ENCODE measurements at places on chromosomes 4 and X. TPM values are rescaled to one million over a fixed set of nuclear protein-coding genes. Genes with fewer than 3 reads are reported as not detected.
A peak's percentile ranks its signal among the peaks of the same experiment; 100 is the strongest.

DNA sequence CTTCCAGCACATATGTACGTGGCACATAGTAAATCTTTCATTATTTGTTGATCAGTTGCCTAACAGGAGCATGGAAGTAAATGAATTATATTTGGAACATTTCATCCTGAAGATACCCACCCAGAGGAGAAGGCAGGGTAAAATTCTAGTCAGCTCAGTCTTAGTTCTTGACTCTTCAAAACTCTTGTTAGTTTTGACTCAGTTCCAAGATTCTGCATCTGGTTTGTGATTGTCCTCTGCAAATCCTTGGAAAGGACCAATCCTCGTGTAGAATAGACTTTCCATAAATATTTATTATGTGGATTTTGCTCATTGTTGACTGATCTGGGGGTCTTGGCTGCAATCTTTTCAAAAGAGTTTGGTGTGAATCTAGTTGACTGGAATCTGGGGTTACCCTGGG, 257.5 kb upstream of the FAT1 start:
- H3K4me1 ChIP-seq: no peaks in the 10 kb centered on the region
- H3K27me3 ChIP-seq: no peaks in the 10 kb centered on the region
- H3K27ac ChIP-seq: no peak overlapping the region
- H3K4me3 ChIP-seq: no peak overlapping the region

DNA sequence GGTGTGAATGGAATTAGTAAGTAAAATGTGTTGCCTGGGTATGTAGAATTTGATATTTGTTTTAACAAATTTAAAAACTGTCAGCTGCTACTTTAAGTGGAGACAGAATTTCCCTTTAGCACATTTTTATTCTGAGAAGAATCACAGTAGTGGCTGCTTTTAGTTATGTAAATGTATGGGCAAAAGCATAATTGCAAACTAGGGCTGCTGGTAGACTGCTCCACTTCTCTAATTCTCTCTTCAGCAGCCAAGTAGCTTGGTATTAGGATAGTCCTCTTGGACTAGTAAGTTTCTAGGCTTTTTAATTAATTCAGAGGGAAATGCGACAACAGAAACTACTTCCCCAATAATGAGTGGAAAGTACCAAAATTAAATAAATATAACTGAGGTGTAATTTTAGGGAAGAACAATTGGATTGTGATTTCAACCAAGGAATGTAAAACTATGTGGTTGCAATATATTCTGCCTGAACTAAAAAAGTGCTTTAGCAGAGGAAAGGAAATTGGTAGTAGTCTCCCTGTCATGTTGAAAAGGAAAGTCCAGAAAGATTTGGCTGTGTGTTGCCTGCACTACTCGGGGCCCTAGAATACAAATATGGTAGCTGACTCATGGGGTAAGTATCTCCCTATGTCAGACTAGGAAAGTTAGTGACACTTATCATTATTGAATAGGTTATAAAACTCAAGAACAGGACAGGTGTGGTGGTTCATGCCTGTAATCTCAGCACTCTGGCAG, 9.2 kb upstream of the EIF4E start:
- peak overlapping the region; percentile 39 for H3K27ac ChIP-seq
- no peaks in the 10 kb centered on the region for H3K36me3 ChIP-seq
- H3K4me1 ChIP-seq: peaks cover 18% of the 10 kb centered on the region
- no peaks in the 10 kb centered on the region for H3K27me3 ChIP-seq

DNA sequence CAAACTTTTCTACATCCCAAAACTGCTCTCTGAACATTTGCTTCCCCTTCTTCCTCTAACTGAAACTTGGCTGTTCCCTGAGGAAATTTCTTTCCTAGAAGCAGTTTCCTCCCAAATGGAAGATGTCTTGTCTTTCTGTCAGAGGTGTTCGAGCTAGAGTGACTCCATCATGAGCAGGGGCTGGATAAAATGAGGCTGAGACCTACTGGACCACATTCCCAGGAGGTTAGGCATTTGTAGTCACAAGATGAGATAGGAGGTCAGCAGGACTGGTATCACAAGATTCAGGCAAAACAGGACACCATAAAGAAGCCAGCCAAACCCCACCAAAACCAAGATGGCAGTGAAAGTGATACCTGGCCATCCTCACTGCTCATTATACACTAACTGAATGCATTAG, 35.8 kb upstream of the PGRMC2 start:
- peak overlapping the region; percentile 84 for H3K27ac ChIP-seq
- H3K4me1 ChIP-seq: peaks cover 44% of the 10 kb centered on the region
- H3K4me3 ChIP-seq: 0 out of 2 replicates have a peak overlapping the region, but pooled peaks have one; percentile 12
- 0 out of 2 replicates have a peak, but pooled peaks cover 4% of the 10 kb centered on the region for H3K36me3 ChIP-seq

DNA sequence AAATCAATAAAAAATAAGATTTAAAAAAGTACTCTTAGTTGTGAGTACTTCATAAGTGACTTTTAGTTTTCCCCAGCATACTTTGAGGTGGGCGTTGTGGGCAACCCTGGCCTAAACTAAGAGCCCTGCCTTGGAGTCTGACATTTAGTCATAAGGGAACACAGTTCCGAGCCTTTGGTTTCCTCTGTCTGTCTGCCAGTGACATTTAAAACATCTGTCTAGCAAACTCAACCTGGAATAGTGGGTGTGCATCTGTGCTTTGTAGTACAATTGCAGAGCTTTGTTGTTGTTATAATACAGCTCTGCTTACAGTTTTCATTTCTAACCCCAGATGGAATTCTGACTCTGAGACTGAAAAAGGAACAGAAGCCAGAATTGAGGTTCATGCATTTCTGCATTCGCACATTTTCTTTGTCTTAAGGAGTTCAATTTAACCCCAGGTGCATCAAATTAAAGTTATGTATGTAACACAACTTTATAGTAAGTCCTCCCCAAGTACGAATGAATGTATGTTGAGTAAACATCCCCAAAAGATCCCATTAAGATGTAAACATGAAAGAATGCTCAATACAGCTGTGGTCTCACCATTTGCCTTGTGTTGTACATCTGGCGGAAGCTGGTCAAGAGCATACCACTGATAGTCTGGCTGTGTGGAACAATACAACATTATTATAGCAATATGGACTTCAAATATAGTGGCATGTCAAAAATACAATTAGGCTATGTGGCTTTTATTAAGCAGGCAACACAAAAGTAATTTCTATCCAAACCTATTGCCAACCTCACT, 25.9 kb downstream of the TNIP3 start:
- no peak overlapping the region for H3K4me3 ChIP-seq
- H3K27ac ChIP-seq: no peak overlapping the region
- peaks cover 49% of the 10 kb centered on the region for H3K4me1 ChIP-seq
- DNase-seq: no peak
- no peaks in the 10 kb centered on the region for H3K27me3 ChIP-seq

GRCh38 chr4:70700712-70701111, 12.4 kb downstream of the UTP3 start:
- H3K27me3 ChIP-seq: no peaks in the 10 kb centered on the region
- no peaks in the 10 kb centered on the region for H3K36me3 ChIP-seq
- DNase-seq: no peak
- H3K4me3 ChIP-seq: no peak overlapping the region

- H3K4me3 ChIP-seq: peak overlapping the region; percentile 17
- DNase-seq: peak; percentile 95
- peaks cover 68% of the 10 kb centered on the region for H3K4me1 ChIP-seq
- H3K27me3 ChIP-seq: no peaks in the 10 kb centered on the region
These were observed 3.4 kb upstream of the USP53 start for GRCh38 chr4:119209077-119209476.

DNA sequence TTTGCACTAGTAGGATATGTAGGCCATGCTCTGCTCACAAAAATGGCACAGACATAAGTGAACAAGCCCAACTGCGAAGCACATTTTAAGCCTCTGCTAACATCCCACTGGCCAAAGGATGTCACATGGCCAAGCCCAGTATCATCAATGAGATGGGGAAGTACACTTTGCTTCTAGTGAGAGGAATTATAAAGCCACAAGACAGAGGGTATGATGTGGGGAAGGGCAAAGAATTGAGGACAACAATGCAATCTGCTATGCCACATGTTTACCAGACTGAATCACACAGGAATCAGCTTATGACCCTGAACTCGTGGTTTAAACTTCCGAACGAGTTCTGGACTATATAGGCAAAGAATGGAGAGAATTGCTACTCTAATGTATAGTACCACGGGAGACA, 39.1 kb downstream of the SUPT20HL1 start:
- no peak overlapping the region for H3K27ac ChIP-seq
- H3K4me1 ChIP-seq: peaks cover 4% of the 10 kb centered on the region
- DNase-seq: no peak
- H3K4me3 ChIP-seq: no peak overlapping the region

GRCh38 chr4:81106150-81106549, 75.6 kb downstream of the BMP3 start:
- no peaks in the 10 kb centered on the region for H3K36me3 ChIP-seq
- no peaks in the 10 kb centered on the region for H3K4me1 ChIP-seq
- H3K27ac ChIP-seq: no peak overlapping the region
- H3K27me3 ChIP-seq: no peaks in the 10 kb centered on the region
- H3K4me3 ChIP-seq: no peak overlapping the region

The STOX2 gene
- not detected for total RNA-seq

The SORCS2 gene
- 4.3 TPM for total RNA-seq

Data from GM23248 (cell line).